Prostate gland (tissue), 2 donors: ENCODE measurements at places on chromosomes 5 and 9. TPM values are rescaled to one million over a fixed set of nuclear protein-coding genes. Genes with fewer than 3 reads are reported as not detected.

- H3K27me3 ChIP-seq: no peaks in the 10 kb centered on the region
- H3K4me3 ChIP-seq: no peak overlapping the region
- no peaks in the 10 kb centered on the region for H3K36me3 ChIP-seq
- DNase-seq: peak; percentile 90
- H3K4me1 ChIP-seq: peaks cover 7% of the 10 kb centered on the region
These were observed 117.2 kb downstream of the RXRA start for GRCh38 chr9:134443174-134444037.

DNA sequence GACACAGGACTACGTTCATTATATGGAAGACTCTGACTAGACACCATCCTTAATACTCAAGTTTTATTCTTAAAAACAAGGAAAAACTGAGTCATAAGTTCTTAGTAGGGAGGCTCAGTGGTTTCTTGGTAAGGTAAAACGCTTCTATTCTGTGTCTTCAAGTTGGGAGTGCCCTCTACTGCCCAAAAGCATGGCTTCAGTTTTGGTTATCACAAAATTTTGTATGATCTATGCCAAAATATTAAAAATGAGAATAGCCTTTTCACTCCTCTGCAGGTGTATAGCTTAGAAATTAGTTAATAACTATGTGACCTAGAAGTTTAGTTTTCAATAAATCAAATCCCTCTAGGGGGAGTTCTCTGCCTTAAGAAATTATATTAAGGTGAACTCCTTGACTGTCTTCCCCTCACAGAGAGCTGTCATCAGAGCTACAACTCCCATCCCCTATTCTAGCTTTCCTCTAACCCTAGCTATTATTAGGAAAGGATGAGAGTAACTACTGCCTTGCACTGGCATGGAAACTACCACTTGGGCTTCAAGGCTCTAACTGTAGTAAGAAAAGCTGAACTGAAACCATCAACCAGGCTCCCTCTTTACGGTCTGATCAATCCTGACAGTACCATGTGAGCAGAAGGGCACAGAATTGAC, 189.7 kb downstream of the GNAQ start:
- no peak overlapping the region for H3K27ac ChIP-seq
- no peaks in the 10 kb centered on the region for H3K36me3 ChIP-seq
- H3K4me3 ChIP-seq: no peak overlapping the region
- no peaks in the 10 kb centered on the region for H3K27me3 ChIP-seq
- DNase-seq: no peak

Gene DOK3
- total RNA-seq: 5.0 TPM

Gene GNAQ
- total RNA-seq: 35.0 TPM

Gene AK8
- 4.1 TPM for total RNA-seq
